ENCODE measurements at places on chromosomes 6 and 20. TPM values are rescaled to one million over a fixed set of nuclear protein-coding genes. Genes with fewer than 3 reads are reported as not detected.

- DNase-seq: no peak
These were observed 76.2 kb upstream of the MAP3K7 start for GRCh38 chr6:90663106-90663505.

- no peak for DNase-seq
These were observed 255.5 kb upstream of the NRSN1 start for GRCh38 chr6:23870496-23870895.

- DNase-seq: no peak
These were observed 2.3 kb downstream of the SIRPA start for GRCh38 chr20:1897541-1897940.

OTOR gene
- not detected for total RNA-seq

LIN28B gene
- total RNA-seq: not detected

NRSN1 gene
- total RNA-seq: not detected

SMIM13 gene
- 9.1 TPM for total RNA-seq

Measured in activated CD8-positive, alpha-beta memory T cell treated with anti-CD3 and anti-CD28 coated beads, Interleukin-2, amount 10 ng/mL, durations not matched to agents 7 days and 5 days (primary cell).